ENCODE measurements at places on chromosomes 6 and 20.

GRCh38 chr20:39234520-39235095, 272.5 kb downstream of the DHX35 start:
- no peak for DNase-seq

DNA sequence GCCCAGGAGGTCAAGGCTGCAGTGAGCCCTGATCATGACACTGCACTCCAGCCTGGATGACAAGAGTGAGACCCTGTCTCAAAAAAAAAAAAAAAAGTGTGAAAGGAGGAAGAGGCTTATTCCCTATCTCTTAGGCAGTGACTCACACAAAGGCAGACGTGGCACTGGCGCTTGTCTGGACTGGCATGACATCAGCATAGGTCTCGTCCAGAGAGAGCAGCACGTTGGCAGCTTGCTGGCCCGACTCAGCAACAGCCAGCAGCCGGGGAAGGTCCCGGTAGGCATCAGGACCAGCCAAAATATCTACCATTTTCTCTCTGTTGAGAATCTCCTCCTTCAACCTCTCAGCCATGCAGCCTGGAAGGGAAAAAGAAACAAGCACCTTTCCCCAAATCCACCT, 14.1 kb downstream of the CDK5RAP1 start:
- no peak for DNase-seq

DNA sequence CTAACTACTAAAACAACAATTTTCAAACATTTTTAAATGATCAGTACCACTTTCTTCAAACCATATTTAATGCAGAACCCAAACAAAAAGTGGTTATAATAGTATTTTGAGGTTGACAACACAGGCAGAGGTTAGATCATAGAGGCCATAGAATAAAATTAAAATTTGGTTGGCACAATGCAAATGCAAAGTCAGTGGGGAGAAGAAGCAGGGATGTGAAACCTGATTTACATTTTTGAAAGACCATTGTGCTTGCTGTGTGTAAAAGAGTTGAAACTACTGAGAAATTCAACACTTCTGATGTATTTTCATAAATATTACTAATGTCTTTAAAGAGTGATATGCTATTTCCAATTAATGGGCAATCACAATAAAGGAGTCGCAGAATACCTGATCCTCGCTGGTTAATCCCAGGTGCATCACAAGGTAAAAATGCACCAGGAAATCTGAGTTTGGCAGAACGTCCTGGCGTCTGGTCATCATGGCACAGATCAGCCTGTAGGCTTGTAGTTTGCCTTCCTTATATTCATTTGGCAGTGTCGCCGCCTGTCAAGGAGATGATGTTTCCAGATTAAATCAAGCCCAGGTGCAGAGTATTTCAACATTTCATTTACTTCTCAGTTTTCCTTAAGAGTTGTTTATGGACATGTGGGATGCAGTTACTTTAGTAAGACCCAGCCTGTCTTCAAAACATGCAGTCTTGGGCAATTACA, 141.2 kb downstream of the RALGAPA2 start:
- no peak for DNase-seq

DNA sequence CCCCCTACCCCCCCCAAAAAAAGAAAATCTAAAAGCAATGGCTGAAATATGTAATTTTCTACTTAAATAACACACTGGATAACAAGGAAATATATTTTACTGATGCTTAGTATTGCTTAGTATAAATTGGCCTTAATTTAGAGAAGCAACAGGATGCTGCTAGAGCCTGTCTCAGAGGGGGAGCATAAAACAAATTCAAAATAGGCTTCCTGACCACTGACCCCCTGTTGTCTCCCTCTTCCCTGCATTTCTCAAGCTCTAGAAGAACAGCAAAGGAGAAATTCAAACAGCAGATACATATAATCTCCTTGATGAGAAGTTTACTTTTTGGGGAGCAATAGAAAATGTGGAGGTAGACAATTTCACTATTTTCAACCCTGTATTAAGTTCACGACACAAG, 631.1 kb upstream of the GJE1 start:
- no peak for DNase-seq

- DNase-seq: no peak
These were observed 54.4 kb downstream of the ADNP start for GRCh38 chr20:50876816-50877215.
